M059J (cell line): ENCODE measurements at places on chromosomes 3 and 15.

- peak; percentile 54 for DNase-seq
These were observed 76.9 kb downstream of the UBP1 start for GRCh38 chr3:33363113-33363800.

GRCh38 chr3:15514663-15515340 lies 6.7 kb downstream of the COLQ start:
- no peak for DNase-seq

DNA sequence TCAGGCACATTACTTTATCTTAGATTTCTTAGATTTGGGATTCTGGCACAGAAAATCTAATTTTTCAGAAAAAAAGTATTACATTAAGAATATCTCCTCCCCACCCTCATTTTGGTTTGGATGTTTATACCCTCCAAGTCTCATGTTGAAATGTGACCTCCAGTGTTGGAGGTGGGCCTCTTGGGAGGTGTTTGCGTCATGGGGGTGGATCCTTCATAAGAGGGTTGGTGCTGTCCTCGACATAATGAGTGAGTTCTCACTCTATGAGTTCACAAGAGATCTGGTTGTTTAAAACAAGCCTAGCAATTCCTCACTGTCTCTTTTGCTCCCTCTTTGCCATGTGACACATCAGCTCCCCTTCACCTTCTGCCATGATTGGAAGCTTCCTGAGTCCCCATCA lies 45.6 kb upstream of the WWTR1 start:
- DNase-seq: no peak

- no peak for DNase-seq
These were observed 110.9 kb downstream of the EDEM1 start for GRCh38 chr3:5298453-5298852.

DNA sequence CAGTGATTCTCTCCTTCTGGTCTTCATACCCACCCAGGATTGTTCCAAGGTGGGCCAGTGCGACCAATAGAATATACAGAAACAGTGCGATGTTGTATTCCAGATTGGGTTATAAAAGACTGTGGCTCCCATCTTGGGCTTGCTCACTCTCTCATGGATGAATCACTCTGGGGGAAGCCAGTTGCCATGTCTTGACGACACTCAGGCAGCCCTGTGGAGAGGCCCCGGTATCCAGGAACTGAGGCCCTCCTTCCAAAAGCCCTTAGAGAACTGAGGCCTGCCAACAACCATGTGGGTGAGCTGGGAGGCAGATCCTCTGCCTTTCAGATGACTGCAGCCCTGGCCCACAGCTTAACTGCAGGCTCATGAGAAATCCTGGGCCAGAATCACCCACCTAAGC lies 57.2 kb downstream of the SH3GL3 start:
- peak; percentile 42 for DNase-seq

DNA sequence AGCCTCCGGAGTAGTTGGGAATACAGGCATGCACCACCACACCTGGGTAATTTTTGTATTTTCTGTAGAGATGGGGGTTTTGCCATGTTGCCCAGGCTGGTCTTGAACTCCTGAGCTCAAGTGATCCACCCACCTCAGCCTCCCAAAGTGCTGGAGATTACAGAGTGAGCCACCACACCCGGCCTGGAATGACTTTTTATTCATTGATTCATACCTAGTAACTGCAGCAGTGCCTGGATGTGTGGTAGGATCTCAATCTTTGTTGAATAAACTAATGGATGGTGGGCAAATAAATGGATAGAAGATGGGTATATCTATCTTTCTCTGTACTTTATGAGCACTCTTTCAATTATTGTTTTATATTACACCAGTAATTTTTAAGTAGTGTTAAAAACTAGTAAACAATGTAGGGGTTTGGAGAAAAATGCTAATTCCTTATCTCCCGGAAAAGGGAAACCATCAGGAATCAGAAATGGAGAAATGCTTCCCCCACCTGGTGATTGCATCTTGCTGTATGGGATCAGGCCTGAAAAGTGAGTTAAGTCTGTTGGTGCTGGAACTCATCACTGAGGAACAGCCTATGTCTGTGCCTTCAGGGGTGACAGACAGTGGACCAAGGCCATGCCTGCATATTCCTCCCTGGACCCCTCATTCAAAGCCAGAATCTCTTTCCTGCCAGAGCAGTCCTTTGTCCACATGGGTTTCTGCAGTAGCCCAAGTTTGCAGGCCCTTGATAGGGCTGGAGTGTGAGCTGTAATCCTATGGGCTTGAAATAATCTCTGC lies 161.0 kb upstream of the CTDSPL start:
- DNase-seq: no peak

DNA sequence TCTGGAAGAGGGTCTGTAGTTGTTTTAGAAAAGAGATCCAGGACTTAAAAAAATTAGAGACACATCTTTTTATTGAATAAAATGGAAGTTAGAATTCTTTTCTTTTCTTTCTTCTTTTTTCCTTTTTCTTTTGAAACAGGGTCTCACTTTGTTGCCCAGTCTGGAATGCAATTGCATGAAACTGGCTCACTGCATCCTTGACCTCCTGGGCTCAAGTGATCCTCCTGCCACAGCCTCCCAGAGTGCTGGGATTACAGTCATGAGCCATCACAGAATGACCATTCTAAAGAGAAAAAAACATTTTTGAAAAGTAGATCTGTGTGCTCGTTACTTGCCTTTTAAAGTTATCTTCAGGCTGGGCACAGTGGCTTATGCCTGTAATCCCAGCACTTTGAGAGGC lies 3.6 kb downstream of the ATXN7 start:
- no peak for DNase-seq

DNA sequence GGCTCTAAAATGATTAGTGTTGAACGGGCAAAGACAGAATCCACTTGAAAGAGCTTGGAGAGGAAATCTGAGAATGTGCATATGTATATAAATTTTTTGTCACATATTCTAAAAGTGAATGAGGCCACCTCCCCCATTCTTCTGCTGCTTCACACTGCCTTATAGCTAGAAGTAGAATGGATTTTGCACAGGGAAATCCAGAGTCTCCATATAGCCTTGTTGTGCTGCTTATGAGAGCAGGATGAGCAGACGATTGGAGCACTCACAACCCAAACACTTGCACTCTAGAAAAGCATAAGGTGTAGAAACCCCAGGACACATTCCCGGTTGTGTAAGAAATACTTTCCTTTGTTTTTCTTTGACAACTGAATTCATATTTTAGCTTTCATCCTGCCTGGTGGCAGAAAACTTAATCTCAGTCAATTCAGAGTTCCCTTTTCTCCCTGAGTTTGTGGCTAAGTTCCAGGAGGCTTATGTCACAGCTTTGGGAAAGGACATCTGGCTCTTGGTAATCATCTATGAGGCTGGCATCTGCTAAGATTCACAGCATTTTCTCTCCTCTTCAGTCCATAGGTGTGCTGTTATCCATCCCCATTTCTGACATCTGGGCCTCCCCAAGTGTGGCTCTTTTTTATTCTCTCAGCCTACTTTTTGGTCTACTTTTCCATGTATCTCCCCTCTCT lies 188.4 kb upstream of the PFN2 start:
- peak; percentile 44 for DNase-seq

GRCh38 chr3:22089284-22089683 lies 338.3 kb upstream of the ZNF385D start:
- DNase-seq: peak; percentile 15

DNA sequence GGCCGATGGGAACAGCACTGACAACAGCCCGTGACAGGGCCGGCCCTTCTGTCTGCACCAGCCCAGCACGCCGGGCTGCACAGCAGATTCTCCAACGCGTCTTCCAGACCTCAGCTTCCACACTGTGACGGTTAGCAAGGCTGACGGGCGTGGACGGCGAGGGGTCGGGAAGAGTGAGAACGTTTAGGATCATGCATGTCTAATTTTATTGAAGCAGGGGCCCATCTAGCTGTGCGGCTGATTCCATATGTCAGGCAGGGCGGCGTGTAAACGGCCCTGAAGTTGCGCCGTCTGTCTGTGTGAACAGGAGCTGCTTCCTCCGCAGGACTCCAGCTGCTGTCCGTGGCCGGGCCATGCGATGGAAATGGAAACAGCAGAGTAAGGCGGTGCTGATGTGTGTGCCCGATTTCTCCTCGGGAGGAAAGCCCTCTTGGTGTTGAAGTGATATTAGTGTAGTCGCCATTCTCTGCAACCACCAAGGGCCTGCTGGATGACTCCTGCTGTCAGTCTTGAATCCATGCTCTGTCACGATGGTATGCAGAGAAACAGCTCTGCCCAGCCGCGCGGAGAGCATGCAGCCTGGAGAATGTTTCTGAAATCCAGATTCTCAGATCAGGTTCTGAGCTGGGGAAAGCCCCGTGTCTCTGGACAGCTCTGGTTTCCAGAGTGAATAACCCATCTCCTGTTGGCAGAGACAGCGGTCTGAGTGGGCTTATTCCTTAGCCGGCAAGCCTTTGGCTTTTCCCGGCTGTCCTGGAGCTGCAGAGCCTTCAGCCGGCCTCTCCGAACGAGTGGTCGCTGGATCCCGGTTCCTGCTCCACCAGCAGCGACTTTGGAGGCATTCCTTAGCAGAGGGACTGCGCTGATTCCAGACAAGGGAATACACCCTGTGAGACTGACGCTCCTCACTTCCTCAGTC lies 158.1 kb upstream of the UBE3A start:
- no peak for DNase-seq

DNA sequence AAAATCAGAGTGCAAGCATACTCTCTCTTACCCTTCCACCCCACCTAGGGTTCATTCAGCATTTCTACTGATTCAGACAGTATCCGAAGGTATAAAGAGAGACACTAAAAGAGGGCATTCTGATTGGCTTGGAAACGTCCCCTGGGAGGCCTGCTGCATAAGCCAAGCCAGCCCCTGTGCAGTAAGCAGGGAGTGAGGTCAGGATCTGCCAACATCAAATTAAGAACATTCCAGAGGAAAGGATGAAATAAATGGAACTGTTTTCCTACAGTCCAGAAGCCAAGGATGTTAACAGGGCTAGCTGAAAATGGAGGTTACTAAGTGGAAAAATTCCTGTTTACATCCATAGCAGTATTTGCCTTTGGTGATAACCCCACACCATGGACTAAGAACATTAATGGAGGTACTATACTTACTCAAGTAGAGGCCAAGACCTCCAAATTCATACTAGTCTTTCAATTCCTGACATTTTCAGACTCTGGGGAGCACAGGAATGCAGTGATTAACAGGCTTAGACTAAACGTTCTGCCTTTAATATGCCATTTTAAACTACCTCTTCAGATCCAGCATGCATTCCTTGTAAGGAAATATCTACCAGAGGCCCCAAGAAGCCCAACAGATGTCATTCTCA lies 34.5 kb downstream of the NPTN start:
- no peak for DNase-seq

GRCh38 chr15:61851955-61852354 lies 208.3 kb downstream of the VPS13C start:
- DNase-seq: no peak

- no peak for DNase-seq
These were observed 39.8 kb downstream of the CD47 start for GRCh38 chr3:108051005-108051404.

DNA sequence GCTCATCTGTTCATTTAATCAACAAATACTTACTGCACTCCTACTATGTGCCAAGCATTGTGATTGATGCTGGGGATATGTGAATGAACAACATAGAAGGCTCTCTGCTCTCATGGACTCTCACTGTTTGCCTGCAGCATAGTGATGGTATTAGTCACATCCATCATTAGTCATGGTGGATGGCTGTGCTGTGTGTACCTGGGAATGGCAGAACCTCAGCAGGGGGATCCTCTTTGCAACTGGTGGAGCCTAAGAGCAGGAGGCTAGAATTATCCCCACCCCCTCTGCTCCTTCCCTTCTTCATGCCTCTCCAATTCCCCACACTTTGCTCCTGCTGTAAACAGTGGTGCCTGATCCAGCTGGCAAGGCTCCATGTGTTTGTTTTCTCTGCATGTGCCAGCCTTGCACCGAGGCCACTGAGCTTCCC lies 20.5 kb downstream of the BOC start:
- DNase-seq: peak; percentile 99

- DNase-seq: peak; percentile 68
These were observed 18.9 kb upstream of the ST3GAL6 start for GRCh38 chr3:98744283-98744682.

DNA sequence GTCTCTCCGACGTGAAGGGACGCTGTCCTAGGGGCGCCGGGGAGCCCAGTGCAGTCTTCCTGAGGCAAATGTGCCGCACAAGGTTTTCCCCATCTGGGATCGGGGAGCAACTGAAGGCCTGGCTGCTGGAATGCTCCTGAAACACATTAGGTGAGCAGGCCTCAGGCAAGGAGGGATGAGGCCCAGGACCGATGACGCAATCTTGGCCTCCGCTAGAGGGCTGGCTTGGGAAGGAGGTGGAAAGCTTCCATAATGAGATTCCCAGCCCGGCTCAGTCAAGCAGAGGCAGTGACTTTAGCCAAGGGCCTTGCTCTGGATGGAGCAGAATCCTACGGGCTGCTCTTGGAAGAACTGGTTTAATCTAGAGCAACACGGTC lies 50.8 kb downstream of the CPN2 start:
- peak; percentile 89 for DNase-seq

GRCh38 chr3:69368129-69368741 lies 17.7 kb downstream of the FRMD4B start:
- peak; percentile 16 for DNase-seq

- DNase-seq: no peak
These were observed 13.0 kb upstream of the BFSP2 start for GRCh38 chr3:133386876-133387275.

- DNase-seq: no peak
These were observed 129.7 kb upstream of the TPM1 start for GRCh38 chr15:62912808-62913207.

GRCh38 chr3:59782664-59783063 lies 732.8 kb upstream of the CFAP20DC start:
- peak; percentile 37 for DNase-seq

DNA sequence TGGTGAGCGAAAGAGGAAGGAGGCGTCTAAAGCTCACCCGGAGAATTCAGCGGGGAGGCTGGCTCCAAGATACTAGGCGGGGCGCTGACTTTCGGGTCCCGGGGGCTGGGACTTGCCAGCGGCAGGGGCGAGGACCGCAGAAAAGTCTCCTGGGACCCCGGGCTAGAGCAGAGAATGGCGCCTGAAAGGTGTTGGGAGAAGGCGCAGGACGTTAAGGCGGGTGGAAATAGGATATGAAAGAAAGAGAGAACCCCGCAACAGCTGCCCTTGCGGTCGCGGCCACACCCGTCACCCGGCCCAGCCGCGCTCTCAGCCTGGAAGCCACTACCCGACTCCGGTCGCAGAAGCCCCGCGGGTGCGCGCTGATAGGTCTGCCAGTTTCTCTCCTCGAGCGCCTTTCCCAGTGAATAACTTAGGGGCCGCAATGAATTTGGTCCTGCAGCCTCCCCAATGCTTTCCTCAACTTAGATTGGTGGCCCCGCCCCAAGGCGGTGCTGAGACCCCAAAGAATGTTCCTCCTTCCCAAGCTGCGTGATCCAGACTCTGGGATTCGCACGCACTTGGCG lies 604 bp downstream of the LTK start:
- peak; percentile 11 for DNase-seq

GRCh38 chr15:47778263-47778770 lies 61.0 kb downstream of the SEMA6D start:
- DNase-seq: no peak

- no peak for DNase-seq
These were observed 50.4 kb downstream of the KLF13 start for GRCh38 chr15:31377030-31377429.

- DNase-seq: peak; percentile 41
These were observed 55.7 kb downstream of the GALK2 start for GRCh38 chr15:49225572-49226281.
